ENCODE measurements at places on chromosomes 1 and 21.

- DNase-seq = peak; percentile 76
These were observed 66.4 kb upstream of the BTG3 start for GRCh38 chr21:17679002-17679600.

DNA sequence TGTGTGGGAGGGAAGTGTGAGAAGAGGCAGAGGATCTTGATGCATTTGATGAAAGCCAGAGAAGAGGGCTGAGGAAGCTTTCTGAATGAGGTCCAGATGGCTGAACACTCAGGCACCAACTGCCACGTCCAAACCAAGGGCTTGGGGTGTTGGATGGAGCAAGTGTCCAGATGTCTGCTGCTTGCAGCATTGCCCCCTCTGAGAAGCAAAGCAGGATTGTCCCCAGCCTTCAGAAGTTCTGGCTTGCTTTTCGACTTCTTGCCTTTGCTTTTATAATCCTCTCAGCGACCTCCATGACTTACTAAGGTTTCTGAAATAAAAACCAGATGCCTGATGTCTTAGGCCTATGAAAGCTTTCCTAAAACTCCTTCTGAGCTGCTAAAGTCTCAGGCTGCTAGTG is 182.5 kb downstream of the HUNK start:
- no peak for DNase-seq

GRCh38 chr1:205436776-205437410 is 15.0 kb upstream of the LEMD1 start:
- no peak for DNase-seq

- no peak for DNase-seq
These were observed 43.2 kb downstream of the KIF26B start for GRCh38 chr1:245197911-245198379.

GRCh38 chr1:157882580-157882979 is 41.0 kb upstream of the CD5L start:
- DNase-seq = peak; percentile 11

- no peak for DNase-seq
These were observed 16.3 kb downstream of the FAAH start for GRCh38 chr1:46410156-46411009.

DNA sequence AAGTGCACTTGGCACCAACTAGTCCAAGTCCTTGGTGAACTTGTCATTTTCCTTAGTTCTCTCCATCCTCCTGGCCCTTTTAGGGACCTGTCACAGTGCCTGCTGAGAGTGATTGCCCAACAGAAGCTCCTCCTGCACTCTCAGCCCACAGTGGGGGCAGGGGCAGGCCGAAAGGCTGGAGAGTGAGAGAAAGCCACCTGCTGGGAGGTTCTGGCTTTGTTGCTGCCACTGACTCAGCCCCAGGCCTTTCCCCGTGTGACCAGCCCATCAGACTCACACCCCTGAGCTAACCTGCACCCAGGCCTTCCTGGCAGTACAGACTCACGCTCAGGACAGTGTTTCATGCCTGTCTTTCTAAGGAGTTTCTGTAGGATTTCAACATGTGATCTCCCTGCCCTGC is 17.1 kb upstream of the PROK1 start:
- peak; percentile 3 for DNase-seq

GRCh38 chr21:26098772-26099397 is 71.7 kb downstream of the APP start:
- no peak for DNase-seq

DNA sequence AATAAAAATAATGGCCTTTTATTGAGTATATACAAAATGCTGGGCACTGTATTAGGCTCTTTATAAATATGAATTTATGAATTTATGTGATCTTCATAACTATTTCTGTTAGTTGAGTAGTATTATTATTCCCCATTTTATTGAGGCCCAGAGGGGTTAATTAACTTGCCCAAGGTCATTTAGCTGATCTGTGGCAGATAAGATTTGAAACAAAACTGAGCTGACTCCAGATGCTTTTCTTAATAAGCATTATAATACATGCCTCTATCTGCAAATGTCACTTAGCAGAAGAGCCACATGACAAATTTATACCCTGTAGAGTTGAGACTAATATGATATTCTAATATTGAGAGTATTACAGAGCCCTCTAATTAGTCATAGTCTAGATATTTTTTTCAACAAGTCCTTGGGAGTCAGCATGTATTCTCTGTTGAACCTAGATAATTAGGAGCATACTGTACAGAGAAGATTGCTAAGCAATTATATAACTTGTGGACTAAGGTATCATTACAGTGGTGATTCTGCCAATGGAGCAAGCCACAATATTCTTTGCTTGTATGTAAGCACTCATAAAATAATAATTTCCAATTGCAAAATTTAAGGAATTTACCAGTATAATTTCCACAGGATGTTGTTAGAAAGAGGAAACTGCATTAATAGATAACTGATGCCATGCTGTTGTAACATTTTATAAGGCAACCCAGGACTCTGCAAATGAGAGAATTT is 112.0 kb downstream of the LRRC40 start:
- no peak for DNase-seq

DNA sequence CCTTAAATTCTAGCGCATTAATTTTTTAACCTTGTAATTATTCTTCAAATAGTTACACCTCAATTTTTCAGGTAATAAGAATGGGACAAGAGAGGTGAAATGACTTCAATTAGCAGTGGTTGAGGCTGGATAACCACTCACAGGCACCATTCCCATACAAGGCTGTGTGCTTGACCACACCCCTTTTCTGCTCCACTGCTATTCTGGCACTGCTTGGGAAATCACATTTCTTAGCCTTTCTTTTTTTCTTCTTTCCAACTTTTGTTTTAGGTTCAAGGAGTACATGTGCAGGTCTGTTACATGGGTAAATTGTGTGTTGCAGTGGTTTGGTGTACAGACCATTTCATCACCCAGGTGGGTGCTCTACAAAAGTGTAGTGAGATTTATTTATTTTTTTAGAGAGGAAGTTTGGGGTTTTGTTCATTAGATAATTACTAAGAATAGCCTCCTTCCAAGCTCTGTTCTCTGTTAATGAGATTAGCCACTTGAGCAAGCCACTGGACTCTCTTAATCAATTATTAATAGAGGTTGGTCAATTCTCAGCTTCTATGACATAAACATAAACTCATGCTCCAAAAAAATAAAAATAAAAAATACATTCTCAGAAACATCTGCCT is 14.4 kb downstream of the ILDR2 start:
- no peak for DNase-seq

Measured in globus pallidus (tissue), 1 donor.